ENCODE measurements at places on chromosomes 1 and 21.

GRCh38 chr1:170624146-170624545, 39.8 kb upstream of the PRRX1 start:
- DNase-seq, result no peak

DNA sequence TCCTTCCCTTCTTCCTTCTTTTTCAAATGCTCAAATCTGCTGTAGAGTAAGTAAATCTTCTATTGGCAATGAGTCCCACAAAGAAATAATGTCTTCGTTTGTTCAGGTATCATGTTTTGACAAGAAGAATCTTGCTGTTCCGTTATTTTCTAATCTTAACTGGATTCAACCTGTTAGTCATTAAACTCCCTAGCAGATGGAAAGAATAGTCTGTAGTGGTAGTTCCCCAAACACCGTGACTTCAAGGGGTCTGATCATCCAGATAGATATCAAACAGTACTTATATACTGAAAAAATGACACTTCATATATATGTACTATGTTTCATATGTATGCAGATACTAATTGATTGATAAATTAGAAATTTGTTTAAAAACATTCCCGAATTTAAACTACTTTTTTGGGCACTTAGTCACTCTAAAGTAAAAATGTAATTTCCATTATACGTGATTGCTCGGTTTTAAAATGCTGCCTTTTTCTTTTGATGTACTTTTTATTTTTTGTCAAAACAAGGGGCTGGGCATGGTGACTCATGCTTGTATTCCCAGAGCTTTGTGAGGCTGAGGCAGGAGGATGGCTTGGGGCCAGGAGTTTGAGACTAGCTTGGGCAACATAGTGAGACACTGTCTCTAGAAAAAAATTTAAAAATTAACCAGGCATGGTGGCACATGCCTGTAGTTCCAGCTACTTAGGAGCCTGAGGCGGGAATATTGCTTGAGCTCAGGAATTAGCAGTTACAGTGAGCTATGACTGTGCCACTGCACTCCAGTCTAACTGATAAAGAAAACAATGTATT, 335.7 kb upstream of the SNX7 start:
- no peak for DNase-seq

GRCh38 chr1:198620951-198621824, 17.7 kb upstream of the PTPRC start:
- peak; percentile 27 for DNase-seq

- no peak for DNase-seq
Measured at GRCh38 chr1:51270751-51271150, 34.7 kb downstream of the RNF11 start.

DNA sequence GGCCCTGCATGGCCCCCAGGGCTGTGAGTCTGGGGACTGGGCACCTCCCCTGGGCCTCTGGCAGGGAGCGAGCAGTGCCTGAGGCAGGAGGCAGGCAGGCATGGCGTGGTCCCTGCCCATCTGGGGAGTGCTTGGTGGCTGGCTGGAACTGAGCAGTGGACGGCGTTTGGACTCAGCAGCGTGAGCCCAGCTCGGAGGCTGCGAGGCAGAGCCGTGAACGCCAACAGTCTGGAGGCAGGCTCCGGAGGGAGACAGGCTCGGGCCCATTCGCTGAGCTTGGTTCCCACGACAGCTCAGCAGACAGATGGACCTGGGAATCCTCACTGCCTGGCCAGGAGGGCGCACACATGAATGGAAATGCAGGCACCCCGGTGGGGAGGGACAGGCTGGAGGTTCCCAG, 160.7 kb upstream of the POU3F1 start:
- no peak for DNase-seq

DNA sequence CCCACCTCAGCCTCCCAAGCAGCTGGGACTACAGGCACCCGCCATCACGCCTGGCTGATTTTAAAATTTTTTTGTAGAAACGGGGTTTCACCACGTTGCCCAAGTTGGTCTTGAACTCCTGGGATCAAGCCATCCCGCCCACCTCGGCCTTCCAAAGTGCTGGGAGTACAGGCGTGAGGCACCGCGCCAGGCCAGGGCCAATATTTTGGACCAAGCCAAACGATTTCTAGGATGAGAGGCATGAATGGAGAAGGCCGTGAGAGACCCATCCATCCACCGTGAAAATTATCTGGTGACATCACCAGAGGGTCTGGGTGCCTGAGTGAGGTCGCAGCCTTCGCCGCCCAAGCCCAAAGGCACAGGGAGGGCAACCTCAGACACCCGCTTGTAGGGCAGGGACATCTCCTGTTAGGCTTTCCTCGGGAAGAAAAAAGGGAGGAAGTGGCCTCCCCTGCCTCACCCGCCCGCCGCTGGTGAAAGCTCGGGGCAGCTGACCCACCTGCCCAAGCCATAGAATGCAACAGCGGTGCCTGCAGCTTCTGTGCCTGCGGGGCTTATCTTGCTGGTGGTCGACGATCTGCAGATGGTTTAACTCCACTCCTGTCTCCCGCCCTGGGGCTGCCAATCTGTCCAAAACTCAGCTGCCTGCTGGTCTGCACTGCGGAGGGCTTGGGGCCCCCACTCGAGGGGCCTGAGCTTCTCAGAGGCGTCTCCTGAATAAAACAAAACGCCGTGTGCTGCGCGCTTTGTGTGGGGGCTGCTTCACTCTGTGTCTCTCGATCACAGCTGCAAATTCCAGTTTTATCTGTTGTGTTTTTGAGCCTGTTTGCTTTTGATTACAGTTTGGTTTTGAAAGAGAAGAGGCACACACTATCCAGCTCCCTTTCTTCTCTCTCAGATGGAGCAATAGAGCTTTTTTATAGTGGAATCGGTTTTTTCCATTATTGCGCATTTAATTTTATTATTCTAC, 85.8 kb downstream of the MRPS6 start:
- no peak for DNase-seq

- DNase-seq, result peak; percentile 75
Measured at GRCh38 chr1:184974056-184974836, at the start of gene NIBAN1. Gene NIBAN1, minus strand, starts transcription at chr1:184974508. Its CDS starts 152 bp downstream, at chr1:184974356.

GRCh38 chr1:110114173-110114572, 1.9 kb downstream of the UBL4B start:
- DNase-seq, result no peak

GRCh38 chr1:185573162-185573561, 161.0 kb upstream of the HMCN1 start:
- DNase-seq, result no peak

DNA sequence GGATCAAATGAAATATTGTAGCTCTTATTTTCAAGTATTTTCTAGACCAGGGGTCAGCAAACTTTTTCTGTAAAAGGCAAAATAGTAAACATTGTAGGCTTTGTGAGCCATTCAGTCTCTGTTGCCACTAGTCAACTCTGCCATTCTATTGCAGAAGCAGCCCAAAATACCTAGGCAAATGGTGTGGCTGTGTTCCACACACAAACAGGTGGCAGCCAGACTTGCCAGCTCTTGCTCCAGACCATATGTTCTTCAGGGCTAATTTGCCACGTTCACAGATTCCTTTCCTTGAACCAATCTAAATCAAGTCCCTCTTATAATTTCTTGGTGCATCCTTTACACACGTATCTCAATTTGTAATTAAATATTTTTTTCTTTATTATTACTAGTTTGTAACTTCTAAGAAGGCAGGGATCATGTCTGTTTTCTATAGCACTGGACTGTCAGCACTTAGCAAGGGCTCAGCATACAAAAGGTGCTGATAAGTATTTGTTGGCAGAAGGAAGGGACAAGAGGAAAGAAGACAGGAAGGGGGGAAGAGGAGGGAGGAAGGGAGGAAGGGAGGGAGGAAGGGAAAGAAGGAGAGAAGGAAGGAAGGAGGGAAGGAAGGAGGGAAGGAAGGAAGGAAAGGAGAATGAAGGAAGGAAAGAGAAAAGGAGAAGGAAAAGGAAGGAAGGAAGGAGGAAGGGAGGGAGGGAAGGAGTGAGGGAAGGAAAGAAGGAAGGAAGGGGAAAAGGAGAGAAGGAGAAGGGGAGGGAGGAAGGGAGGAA, 106.5 kb upstream of the EDEM3 start:
- no peak for DNase-seq

DNA sequence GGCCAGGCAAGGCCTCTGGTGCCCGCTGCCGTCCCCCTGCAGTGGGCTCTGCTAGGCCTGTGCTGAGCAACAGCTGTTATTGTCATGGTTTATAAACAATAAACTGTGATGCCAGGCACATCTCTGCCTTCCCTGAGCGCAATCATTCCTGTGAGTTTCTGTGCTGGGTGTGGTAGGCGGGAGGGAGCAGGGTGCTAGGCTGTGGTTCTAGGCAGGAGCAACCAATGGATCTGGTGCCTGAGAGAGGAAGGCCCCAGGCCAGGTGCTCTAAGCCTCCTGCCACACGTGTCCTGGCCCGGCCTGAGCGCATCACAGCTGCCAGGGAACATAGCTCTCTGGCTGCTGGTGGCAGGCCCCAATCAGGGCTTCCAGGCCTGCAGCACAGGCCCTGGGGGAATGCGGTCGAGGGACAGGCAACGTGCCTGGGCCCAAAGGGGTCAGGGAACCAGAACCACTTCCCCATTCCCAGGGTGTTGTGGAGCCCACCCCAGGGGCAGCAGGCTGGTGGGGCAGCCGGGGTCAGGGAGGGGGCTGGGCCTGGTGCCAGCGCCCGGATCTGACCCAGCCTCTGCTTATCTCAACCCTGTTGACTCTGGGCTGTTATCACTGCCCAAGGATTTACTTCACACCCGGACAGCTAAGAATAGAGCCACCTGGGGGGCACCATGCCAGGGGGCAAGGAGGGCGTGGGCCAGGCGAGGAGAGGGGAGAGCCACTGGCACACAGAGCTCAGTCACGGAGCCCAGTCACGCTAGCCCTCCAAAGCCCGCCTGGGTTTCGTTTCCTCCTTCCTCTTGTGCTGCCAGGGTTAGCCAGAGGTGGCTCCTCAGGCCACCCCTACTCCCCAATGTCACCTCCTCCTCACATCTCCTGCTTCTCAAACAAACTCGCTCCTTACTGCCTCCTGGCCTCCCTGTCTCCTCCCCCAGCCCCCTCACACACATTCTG, 11.5 kb downstream of the TRIM46 start:
- DNase-seq, result no peak

Data from T-helper 2 cell (primary cell).